ENCODE measurements at places on chromosomes 1 and 21.

DNA sequence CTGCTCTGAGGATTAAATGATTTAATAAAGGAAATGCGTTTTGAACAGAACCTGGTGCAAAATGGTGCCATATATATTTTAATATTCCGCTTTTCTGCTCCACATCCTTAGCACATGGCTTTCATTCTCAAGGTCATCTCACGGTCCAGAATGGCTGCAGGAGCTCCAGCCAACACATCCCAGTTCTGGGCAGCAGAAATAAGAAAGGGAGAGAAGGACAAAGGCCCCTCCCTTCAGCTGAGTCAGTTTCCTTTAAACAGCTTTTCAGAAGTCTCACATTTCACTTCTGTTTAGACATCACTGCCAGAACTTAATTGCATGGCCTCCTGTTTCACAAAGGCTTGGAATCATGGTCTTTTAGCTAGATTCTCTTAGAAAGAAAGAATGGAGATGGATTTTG lies 75.2 kb upstream of the LRRN2 start:
- DNase-seq: no peak

DNA sequence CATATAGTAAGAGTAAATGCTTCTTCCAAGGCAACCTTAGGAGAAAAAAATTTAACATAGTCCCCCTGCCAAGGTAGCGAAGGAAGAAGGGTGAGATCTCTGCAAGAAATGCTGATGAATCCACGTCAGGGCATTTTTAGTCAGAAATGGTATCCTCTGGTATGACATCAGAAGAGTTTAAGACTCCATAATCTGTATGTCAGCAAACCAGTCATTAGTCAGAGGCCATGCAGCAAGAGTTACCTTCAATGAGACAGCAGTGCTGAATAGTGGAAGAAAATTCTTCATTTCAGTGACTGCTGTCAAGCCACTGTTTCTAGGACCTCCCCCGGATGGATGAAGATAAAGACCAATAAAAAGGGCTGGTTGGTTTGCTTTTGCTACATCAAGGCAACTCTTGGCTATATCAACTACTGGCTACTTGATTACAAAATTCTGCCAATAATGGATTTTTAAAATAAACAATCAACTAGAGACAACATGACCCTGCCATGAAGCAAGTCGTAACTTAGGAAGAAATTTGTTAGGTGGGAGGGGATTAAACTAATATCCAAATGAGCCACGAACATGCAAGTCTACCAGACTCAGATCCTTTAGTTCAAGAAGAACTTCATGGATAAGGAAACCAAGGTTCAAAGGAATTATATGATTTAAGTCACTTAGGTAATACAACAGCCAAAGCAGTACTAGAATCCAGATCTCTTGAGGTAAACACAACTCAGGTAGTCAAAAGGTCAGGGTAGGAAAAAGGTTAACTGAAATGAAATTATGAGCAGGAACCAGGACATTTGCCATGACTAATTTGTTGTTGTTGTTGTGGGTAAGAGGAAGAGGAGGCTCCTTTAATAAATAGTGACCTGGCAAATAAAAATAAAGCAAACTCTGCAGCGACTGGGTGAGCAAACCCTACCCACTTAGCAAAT lies 25.6 kb upstream of the GUCA2A start:
- no peak for DNase-seq

- peak; percentile 67 for DNase-seq
Observed at GRCh38 chr1:32892368-32893197, 6.3 kb downstream of the HPCA start.

DNA sequence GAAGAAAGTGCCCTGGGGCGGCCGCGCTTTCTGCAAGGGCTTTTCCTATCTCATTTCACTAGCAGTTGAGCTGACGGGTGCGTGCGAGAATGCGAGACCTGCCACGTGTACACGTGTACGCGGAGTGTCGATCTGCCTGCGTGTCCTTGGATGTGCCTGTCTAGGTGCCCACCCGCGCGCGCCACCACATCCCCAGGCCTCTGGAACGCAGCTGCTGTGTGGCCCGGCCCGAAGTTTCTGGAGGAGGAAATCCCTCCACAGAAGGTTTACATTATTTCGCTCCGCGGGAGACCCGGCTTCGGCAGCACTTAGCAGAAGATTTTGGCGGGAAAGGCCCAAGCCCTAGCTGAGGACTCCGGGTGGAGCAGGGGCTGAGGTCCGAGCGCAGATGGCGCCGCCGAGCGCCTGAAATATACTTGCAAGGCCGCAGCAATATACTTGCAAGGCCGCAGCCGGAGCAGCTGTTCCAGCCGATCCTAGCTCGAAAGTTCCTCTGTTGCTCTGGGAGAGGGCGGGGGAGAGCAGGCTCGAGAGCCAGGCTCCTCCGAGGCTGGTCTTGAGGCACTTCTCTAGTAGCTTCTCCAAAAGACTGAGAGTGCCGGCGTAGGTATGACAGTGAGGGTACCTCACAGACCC lies 3.9 kb downstream of the TBX15 start:
- DNase-seq: no peak

DNA sequence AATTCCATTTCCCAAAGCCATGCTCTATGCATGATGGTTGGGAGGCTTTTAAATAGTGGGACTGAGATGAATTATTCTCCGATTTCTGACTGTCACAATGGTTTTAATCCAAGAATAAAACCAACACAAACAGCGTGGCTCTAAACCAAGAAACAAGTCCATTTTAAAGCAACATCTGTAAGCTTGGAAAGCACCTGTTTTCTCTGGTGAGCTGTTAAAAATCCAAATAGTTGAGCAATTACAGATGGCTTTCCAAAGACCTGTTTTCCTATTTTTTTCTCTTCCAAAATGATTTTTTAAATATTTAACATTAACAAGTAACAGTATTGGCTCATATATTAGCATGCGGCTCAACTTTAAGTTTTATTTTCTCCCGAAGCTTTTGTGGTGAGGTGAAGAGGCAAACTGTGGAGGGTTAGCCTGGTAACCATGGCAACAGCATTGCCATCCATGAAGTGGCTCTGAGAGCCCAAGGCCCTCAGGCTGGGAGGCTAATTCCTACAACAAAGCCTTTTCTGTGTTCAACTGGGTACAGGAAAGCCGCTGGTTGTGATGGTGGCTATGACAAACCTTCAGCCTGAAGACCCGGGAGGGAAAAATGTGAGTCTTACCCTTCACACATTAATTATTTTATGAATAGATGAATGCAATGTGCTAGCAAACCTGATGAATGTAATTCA lies 56.7 kb upstream of the B3GALT5 start:
- no peak for DNase-seq

GRCh38 chr1:171372418-171373084 lies 58.6 kb downstream of the FMO4 start:
- DNase-seq: no peak

DNA sequence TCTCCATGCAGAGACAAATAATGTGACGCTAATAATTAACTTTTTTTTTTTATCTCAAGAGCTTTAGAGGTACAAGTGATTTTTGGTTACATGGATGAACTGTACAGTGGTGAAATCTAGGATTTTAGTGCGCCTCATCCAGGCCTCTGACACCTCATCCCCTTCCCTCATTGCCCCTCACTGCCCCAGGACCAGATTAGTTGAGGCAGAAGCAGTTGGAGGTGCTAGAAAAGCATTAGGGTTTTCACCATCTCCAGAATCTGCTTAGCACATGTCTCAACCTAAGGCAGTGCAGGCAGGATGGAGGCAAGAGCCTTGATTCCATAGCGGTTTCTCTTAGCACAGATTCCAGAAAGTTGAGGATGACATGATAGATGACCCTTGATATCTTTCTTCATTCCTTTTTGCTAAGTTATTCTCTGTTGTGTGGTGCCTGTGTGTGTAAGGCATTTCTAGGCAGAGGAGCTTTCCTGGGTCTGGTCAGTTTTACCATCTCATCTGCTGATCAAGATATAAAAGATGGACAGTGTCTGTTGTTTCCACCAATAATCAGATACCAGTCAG lies 16.3 kb upstream of the IL10 start:
- no peak for DNase-seq

DNA sequence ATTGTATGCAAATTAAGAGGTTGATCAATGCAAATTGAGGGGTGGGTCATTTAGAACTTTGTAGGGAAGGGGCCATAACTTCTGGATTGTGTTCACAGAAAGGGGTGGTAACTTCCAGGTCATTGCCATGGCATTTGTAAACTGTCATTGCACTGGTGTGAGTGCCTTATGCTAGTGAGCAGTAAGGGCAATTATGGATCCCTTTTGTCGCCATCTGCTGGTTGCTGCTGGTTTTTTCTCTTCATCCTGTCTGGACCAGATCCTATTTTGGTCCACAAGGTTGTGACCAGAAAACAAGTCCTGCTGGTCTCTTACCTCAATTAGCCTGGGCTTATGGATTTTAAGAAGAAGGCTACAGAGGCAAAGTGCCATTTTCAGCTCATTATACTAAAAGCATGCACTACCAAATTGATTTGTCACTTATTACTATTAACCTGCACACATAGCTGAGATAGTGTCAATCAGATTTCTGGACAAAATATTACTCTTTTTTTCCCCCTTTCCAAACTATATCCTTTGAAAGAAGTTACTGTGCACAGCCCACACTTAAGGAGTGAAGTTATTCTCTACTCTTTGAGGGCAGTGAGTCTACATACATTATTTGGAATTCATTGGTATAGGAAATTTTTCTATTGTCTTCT lies 196.2 kb downstream of the ZC3H11B start:
- DNase-seq: peak; percentile 43

GRCh38 chr1:36857754-36858153 lies 176.6 kb downstream of the GRIK3 start:
- DNase-seq: no peak

DNA sequence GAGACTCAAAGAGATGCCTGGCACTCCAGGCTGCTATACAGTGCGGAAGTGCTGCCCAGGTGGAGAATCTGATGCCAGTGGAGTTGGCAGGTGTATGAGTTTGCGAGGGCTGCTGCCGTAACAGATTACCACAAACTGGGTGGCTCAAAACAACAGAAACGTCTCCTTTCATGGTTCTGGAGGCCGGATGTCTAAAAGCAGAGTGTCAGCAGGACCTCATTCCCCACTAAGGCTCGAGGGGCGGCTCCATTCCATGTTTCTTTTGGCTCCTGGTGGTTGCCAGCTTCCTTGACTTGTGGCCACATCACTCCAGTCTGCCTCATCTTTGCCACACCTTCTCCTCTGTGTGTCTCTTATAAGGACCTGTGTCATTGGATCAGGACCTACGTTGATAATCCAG lies 10.0 kb downstream of the RCSD1 start:
- no peak for DNase-seq

GRCh38 chr21:35002879-35003722 lies 46.0 kb downstream of the RUNX1 start:
- DNase-seq: no peak

DNA sequence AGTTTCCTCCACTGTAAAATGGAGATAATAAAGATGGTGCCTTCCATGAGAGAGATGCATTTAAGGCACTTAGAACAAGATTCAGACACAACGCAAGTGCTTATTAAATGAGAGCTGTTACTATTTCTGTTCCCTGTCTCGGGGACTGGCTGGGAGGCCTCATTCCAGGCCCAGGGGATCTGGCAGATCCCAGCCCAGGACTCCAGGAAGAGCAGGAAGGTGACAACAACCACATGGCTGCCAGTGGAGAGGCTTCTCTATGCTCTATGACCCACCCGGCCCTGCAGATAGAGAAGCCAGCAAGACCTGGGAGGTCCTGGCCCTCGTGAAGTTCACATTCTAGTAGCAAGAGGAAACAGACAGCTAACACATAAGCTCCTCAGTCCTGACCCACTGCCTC lies 175.5 kb downstream of the ACTL8 start:
- DNase-seq: no peak

- no peak for DNase-seq
Observed at GRCh38 chr1:75237316-75237715, 103.1 kb downstream of the LHX8 start.

- DNase-seq: no peak
Observed at GRCh38 chr1:62590255-62590969, 6.9 kb upstream of the ANGPTL3 start.

DNA sequence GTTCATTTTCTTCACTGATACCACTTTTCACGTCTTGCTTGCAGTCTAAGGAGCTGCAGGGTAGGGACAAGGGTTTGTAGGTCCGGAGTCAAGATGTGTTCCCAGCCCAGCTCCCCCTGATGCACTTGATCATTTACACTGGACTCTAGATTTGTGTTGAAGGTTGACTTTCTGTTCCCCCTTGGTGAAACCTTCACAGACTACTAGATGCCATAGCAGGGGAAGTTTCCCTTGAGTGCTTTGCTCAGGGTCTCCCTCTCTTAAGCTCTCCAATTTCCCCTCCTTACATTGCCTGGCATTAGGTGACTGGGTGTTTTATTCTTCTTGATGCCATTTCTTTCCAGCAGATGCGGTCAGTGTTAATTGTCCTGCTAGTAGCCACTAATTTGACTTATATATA lies 8.0 kb upstream of the RAB3GAP2 start:
- DNase-seq: no peak

GRCh38 chr1:160709715-160710114 lies 1.9 kb downstream of the CD48 start:
- no peak for DNase-seq

DNA sequence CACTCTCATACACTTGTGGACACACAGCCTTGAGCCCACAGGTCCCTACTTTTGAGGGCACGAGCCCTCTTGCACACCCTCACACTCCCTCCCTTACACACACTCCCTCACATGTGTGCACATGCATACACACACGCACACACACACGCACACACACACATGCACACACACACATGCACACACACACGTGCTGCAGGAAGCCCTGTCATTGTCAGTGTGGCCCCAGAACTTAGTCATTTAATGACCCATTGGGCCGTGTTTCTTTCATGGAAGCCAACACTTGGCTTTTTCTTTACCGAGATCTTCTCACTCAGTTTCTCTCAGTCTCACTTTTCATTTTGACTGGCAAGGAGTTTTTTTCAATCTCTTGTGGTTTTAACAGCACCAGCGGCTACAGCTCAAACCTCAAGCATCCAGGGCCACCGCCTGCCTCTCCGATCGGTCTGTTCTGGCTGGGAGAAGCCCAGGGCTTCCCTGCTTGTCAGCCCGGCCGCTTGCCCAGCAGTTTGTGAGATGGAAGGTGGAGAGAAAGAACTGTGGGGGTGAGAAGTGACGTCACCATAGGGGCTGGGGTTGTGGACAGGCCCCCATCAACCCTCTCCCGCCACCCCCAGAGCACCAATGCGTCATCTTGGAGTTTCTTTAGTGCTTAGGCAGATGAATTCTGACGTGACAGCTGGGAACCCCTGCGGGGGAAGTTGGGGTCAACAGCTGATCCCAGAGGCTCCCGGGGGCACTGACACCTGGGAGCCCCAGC lies 15.8 kb upstream of the TNFRSF8 start:
- peak; percentile 68 for DNase-seq

GRCh38 chr1:30342535-30343141 lies 380.7 kb downstream of the MATN1 start:
- no peak for DNase-seq

GRCh38 chr1:221100611-221101010 lies 221.4 kb downstream of the HLX start:
- no peak for DNase-seq

DNA sequence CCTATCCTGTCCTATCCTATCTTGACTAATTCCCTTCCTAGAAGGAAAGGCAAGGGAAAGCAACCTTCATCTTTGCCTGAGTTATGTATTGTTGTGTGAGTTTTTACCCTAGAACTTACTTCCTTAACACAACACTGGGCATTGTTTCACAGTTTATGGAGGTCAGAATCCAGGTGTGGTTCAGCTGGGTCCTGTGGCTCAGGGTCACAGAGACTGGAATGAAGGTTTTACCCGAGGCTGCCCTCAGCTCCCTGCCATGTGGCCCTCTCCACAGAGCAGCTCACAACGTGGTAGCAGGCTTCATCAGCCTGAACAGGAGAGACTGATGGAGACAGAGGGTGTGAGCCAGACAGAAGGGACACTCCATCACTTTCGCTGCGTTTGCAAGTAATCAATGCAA lies 140.5 kb downstream of the FCRL5 start:
- DNase-seq: no peak

Measured in activated T-cell treated with anti-CD3 and anti-CD28 coated beads for 48 hours (primary cell).